ENCODE measurements at places on chromosomes 13 and 19. TPM values are rescaled to one million over a fixed set of nuclear protein-coding genes. Genes with fewer than 3 reads are reported as not detected.

The LGALS4 gene
- not detected for total RNA-seq

The MYO1F gene
- 0.50 TPM for total RNA-seq

The C19orf85 gene
- total RNA-seq = not detected

GRCh38 chr19:11435833-11436313 is 438 bp downstream of the PRKCSH start:
- DNase-seq = no peak
- peaks cover 21% of the 10 kb centered on the region for H3K4me1 ChIP-seq
- no peaks in the 10 kb centered on the region for H3K27me3 ChIP-seq
- peaks cover 2% of the 10 kb centered on the region for H3K36me3 ChIP-seq
- H3K27ac ChIP-seq = peak overlapping the region; percentile 96

DNA sequence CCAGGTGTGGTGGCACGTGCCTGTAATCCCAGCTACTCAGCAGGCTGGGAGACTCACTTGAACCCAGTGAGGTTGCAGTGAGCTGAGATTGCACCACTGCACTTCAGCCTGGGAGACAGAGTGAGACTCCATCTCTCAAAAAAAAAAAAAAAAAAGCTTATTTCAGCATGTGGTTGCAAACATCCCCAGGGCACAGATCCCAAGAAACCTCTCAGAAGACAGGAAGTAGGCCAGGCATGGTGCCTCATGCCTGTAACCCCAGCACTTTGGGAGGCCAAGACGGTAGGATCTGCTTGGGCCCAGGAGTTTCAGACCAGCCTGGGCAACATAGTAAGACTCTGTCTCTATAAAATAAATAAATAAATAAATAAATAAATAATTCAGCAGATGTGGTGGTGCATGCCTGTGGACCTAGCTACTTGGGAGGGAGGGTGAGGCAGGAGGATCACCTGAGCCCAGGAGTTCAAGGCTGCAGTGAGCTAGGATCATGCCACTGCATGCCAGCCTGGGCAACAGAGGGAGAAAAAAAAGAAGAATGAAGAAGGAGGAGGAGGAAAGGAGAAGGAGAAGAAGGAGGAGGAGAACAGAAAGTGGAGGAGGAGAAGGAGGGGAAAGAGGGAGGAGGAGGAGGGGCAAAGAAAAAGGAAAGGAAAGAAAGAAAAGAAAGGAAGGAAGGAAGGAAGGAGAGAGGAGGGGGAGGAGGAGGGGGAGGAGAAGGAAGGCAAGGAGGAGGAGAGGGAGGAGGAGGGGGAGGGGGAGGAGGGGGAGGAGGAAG is 4.3 kb upstream of the LRRC8E start:
- peaks cover 4% of the 10 kb centered on the region for H3K4me1 ChIP-seq
- no peak for DNase-seq
- H3K27ac ChIP-seq = no peak overlapping the region
- H3K4me3 ChIP-seq = no peak overlapping the region
- no peaks in the 10 kb centered on the region for H3K36me3 ChIP-seq

- peak overlapping the region; percentile 38 for H3K27ac ChIP-seq
- H3K4me1 ChIP-seq = peaks cover 6% of the 10 kb centered on the region
- DNase-seq = no peak
- no peak overlapping the region for H3K4me3 ChIP-seq
- H3K27me3 ChIP-seq = no peaks in the 10 kb centered on the region
Observed at GRCh38 chr19:21109116-21109515, 27.1 kb downstream of the ZNF714 start.

DNA sequence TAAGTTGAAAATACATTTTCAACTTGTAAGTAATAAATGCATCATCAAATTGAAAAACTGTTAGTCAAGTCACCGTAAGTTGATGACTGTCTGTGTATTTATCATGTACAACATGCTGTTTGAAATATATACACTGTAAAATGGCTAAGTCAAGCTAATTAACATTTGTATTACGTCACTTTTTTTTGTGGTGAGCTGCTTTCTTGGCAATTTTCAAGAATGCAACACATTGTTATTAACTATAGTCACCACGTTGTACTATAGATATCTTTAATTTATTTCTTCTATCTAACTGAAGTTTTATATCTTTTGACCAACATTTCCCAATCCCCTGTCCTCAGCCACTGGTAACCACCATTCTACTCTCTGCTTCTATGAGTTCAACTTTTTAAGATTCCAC is 57.0 kb downstream of the RBM26 start:
- H3K27me3 ChIP-seq = no peaks in the 10 kb centered on the region
- H3K4me1 ChIP-seq = peaks cover 40% of the 10 kb centered on the region
- H3K27ac ChIP-seq = no peak overlapping the region
- H3K36me3 ChIP-seq = peaks cover 4% of the 10 kb centered on the region
- H3K4me3 ChIP-seq = no peak overlapping the region

DNA sequence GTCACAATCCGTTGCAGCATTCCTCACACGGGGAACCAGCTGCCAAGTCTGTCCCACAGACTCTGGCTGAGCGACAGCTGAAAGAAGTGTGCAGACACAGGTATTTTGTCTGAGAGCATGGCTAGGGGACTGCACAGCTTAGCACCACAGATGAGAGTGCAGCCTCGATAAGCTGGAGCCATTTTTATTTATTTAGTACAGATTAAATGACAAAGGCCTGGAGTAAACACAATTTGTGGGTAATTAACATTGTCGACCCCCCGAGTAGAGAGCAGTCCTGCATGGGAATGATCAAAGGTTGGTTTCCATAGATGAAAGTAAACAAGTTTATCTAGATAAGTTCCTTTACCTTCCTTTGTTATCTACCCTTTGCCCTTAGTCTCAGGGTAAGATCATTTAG is 836.2 kb downstream of the DACH1 start:
- H3K4me3 ChIP-seq = no peak overlapping the region
- no peaks in the 10 kb centered on the region for H3K27me3 ChIP-seq
- peaks cover 2% of the 10 kb centered on the region for H3K36me3 ChIP-seq
- no peak for DNase-seq
- H3K4me1 ChIP-seq = no peaks in the 10 kb centered on the region

GRCh38 chr19:21134934-21135366 is 6.9 kb upstream of the ZNF431 start:
- H3K4me3 ChIP-seq = no peak overlapping the region
- no peaks in the 10 kb centered on the region for H3K36me3 ChIP-seq
- no peak for DNase-seq
- H3K27ac ChIP-seq = no peak overlapping the region
- H3K27me3 ChIP-seq = no peaks in the 10 kb centered on the region
- H3K4me1 ChIP-seq = peaks cover 6% of the 10 kb centered on the region

- H3K27ac ChIP-seq = peak overlapping the region; percentile 94
- no peak for DNase-seq
- peaks cover 65% of the 10 kb centered on the region for H3K4me1 ChIP-seq
Observed at GRCh38 chr13:111152844-111153243, 37.7 kb downstream of the ARHGEF7 start.

- no peak overlapping the region for H3K4me3 ChIP-seq
- peaks cover 5% of the 10 kb centered on the region for H3K4me1 ChIP-seq
- no peaks in the 10 kb centered on the region for H3K36me3 ChIP-seq
- H3K27ac ChIP-seq = no peak overlapping the region
- DNase-seq = no peak
Observed at GRCh38 chr19:7879836-7880235, 5.6 kb upstream of the PRR36 start.

- no peaks in the 10 kb centered on the region for H3K36me3 ChIP-seq
- no peaks in the 10 kb centered on the region for H3K4me1 ChIP-seq
- no peak overlapping the region for H3K4me3 ChIP-seq
- H3K27ac ChIP-seq = no peak overlapping the region
Observed at GRCh38 chr13:62682788-62683187, 1267.1 kb upstream of the PCDH20 start.

- H3K4me3 ChIP-seq = no peak overlapping the region
- H3K27me3 ChIP-seq = no peaks in the 10 kb centered on the region
- DNase-seq = no peak
- H3K36me3 ChIP-seq = peaks cover 26% of the 10 kb centered on the region
- peak overlapping the region; percentile 98 for H3K27ac ChIP-seq
Observed at GRCh38 chr13:110392510-110393240, 85.6 kb downstream of the COL4A2 start.

All from chondrocyte (in vitro differentiated cells).